Coronary artery (tissue), 2 donors: ENCODE measurements at places on chromosomes 2 and 18.

DNA sequence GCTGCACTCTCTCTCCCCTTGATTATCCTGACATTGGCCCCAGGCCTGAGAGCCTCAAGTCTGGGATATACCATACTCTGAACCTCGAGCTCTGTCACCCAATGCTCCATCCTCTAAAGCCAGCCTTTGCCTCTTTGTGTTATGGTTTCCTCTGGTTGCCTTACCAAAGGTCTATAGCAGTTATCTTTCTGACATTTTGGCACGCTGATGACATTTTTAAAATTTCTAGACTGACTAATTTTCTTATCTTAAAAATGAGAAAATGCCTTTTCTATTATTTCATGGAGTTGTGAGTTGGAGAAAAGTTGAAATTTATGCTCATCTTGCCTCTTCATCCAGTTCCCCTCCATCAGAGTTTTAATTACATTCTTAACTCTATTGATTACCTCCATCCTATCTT lies 62.7 kb downstream of the PKP4 start:
- no peak for DNase-seq

DNA sequence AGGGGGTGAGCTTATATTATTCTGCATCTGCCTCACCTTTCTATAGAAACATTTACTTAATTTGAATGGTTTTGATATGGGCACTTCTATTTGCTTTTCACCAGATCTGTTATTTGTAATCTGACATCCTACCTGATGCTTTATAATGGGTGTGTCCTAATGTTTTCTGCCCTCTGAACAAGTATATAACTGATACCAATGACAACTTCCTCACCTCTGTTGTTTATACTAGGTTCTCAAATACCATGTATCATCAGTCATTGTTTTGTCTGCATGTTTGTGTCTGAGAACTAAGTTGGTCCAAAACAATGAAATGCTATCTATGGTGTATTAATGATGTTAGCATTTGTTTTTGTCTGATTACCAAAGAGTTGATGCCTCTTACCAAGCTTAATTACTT lies 45.8 kb downstream of the ITGA6 start:
- no peak for DNase-seq

DNA sequence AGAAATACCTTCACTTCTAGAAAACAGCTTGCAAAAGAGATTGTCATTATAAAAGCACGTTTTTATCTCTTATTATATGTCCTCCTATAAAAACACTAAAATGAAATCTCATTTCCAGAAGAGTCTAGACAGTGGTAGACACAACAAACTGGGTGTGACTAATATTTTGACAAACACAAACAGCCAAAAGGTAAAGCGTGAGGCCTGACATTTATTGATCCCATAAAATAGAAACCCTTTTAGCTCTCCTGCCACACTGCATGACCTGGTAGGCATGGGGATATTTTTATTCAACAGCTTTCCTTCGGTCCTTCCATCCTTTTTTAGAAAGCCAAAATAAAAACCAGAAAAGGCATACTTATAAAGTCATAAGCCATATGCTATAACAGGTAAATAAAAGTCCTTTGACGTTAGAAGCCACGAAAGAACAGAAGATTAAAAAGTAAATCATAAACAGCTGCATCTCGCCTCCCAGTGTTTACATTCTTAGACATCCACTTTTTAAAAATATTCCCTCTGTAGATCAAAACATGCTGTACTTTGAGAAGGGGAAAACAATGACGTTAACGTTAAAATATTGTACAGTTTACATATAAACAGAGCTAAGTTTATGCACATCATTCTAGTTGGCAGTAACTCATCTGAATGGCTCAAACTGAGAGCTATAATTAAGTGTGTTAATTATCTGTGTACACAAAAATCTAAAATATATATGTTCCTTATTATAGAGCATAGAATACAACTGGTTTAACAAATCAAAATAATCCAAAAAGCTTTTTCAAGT lies 44.6 kb downstream of the IRS1 start:
- DNase-seq = no peak

DNA sequence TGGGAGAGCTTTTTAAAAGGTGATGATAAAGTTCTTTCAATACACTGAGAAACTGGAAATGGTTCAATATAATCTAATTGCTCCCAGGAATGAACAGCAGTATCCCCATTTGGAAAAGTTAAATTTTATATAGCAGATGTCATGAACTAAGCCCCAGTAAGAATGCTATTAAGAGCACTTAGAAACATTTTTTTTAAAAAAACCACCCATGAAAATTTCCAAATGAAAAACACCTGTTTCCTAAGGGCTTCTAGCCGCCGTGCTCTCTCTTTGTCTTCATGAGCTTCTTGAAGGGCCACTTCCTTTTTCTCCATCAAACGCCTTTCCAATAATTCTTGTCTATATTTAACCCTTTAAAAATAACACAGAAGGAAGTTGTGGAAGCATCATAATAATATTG lies 77.0 kb downstream of the UPP2 start:
- no peak for DNase-seq

GRCh38 chr2:160931531-160931930 lies 228.7 kb upstream of the TANK start:
- DNase-seq = no peak

DNA sequence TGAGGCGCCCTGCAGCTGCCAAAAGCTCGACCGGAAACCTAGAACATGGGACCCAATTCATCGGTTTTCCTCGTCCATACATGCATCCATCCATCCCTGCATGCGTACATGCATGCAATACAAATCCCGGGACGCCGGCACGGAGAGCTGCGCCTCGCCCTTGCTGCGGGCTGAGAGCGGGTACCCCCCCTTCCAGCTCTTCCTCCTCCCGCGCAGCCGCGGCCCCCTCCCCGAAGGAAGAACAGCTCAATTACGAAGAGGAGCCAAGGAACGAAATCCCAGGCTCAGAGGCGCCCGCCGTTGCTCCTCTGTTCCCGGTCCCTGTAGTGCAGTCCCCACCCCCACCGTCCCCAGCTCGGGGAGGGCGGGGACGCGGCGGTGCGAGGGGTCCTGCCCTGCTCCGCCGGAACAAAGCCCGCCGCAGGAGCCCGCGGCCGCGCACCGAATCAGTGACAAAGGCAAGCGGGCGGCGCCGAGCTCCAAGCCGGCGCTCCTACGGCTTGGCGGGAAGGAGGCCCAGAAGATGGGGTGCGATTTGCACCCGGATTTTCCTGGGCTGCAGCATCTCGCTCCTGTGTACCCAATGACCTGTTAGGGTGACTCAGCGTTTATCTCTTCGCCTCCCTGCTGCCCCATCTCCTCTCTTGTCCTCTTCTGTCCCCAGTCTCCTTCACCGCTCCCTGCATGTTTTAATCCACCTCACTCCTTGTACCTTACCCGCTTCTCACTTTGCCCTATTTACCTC lies 8.9 kb upstream of the POU3F3 start:
- DNase-seq = no peak

GRCh38 chr18:21777814-21778213 lies 37.2 kb downstream of the MIB1 start:
- no peak for DNase-seq

GRCh38 chr2:179558010-179558934 lies 293.6 kb upstream of the SESTD1 start:
- no peak for DNase-seq

GRCh38 chr2:101500180-101500579 lies 25.3 kb upstream of the RFX8 start:
- no peak for DNase-seq

GRCh38 chr2:132460781-132461180 lies 44.2 kb downstream of the GPR39 start:
- no peak for DNase-seq

- no peak for DNase-seq
These were observed 17.3 kb downstream of the C2orf76 start for GRCh38 chr2:119349289-119349688.

DNA sequence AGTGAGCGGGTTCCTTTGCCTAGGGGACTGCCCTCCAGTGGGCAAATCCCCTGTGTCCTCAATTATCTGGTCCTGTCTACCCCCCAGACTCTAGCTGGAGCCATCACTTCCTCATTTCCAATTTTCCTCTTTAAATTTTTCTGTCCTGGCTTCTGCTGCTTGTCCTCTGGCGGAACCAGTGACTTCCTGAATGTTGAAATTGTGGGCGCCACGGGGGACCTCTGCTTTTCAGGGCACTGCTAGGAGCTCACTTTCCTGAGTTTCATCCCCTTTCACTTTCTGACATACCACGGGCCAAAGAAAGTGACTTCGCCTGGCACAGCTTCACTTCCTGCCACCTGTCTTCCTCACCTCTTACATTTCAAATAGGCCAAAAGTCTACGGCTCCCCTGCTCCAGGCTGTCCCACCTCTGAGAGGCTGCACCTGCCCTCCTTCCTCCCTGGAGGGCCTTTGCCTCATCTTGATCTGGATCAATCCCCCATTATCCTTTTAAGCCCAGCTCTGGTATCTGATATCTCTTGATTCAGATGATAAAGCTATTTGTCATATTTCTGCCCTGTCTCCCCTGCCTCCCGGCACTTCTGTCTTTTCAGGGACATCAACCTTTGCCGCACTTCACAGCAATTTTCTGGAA lies 1.4 kb upstream of the MARCO start:
- no peak for DNase-seq

- DNase-seq = no peak
These were observed 158.3 kb upstream of the NDUFV2 start for GRCh38 chr18:8943900-8944870.

DNA sequence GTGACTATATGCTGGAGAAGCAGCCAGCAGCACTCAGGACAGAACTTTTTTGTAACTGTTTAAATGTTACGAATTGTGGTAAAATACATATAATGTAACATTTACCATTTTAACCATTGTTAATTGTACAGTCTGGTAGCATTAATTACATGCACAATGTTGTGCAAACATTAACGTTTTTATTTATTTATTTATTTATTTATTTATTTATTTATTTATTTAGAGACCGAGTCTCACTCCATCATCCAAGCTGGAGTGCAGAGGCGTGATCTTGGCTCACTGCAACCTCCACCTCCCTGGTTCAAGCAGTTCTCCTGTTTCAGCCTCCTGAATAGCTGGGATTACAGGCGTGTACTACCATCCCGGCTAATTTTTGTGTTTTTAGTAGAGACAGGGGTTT lies 88.7 kb upstream of the TEX51 start:
- no peak for DNase-seq
